ENCODE measurements at places on chromosomes 16 and 17.

DNA sequence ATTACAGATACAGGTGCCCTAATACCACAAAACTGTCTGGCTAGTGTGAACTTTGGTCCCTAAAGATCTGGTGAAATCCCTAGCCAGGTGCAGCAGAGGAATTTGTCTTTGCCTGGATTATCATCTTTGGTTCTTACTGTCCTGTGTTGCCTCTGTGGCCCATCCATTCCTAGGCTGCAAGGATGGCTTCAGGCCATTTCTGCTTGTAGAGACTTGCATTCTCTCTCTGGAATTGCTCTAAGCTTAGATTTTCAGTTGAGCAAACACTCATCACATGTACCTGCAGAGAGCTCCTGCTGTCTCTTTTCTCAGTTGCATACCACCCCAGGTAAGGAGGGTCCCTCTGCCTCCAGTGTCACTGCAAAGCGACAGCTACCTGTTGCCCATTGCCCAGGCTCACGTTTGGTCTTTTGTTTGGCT lies 114.9 kb downstream of the PRKCA start:
- DNase-seq, result no peak

GRCh38 chr16:71428883-71429282 lies 13.0 kb downstream of the TLE7 start:
- no peak for DNase-seq

DNA sequence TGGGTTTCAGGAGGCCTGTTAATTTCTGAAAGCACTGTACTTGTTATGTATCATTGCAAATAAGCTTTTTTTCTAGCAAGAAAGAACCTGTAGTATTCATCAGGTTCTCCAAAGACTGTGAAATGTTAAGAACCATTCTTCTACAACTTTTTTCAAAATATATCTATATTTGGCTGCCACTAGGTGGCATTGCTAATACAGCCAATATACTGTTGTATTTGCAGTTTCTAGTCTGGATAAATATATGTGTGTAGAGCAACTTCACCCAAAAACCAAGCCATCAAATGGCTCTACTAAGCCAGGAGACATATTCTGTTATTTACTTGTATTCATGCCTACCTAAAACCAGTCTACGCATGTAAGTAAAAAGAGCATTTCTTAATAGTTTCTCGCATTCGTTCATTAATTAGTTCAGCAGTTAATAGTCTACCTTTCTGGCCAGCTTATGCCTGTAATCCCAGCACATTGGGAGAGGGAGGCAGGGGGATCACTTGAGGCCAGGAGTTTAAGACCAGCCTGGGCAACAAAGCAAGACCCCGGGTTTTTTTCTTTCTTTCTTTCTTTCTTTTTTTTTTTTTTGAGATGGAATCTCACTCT lies 39.5 kb downstream of the VMP1 start:
- DNase-seq, result no peak

DNA sequence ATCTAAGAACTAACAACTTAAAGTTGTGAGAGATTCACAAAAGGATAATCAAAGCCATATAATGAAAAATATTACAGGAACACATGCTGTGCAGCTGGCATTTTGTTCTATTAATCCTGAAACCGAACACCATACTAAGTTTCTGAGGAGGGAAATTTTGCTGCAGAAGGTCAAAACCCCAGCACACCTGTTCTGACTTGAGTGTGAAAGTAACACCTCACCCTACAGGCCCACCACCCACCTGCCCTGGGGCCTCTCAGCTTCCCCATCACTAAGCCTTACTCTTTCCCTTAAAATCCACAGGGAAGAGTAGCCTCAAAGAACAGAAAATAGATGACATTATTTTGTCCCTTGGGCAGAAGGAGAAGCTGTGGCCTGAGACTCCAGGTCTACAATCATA lies 44.8 kb downstream of the STAT5A start:
- no peak for DNase-seq

DNA sequence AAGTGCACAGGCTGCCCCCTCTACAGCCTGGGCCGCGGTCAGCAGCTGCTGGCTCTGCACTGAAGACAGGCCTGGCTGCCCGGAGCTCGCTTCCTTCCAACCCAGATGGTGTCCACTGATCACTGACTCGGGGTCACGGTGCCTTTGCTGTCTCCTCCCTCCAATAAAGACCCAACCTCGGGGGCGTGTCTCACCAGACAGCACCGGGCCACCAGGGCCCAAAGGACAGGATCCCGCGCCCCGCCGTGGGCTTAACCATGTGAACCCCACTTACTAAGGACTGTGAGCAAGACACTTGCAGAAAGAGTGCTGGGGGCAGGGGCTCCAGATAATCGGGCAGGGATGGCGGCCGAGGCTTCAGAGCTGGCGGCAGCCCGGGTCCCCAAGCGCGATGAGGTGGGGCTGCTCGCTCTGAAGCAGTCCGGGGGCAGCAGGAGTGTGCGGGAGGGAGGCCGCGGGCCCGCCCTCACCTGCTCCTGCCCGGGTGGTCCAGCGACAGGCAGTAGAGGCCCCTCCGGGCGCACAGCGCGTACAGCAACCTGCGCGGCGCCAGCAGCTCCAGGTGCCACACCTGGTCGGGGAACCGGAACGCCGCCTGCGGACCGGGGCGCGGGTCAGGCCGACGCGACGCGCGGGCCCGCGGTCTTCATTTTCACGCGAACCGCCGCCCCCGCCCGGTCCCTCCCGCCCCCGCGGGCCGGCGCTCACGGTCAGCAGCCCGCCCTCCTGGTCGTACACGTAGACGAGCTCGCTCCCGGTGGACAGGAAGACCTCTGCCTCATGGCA lies 502 bp downstream of the FAAP100 start:
- no peak for DNase-seq

- DNase-seq, result no peak
These were observed 8.2 kb downstream of the USP22 start for GRCh38 chr17:21034340-21035235.

- DNase-seq, result no peak
These were observed 4.6 kb downstream of the RPH3AL start for GRCh38 chr17:348012-348411.

- no peak for DNase-seq
These were observed 83.2 kb downstream of the C16orf78 start for GRCh38 chr16:49456763-49457162.

DNA sequence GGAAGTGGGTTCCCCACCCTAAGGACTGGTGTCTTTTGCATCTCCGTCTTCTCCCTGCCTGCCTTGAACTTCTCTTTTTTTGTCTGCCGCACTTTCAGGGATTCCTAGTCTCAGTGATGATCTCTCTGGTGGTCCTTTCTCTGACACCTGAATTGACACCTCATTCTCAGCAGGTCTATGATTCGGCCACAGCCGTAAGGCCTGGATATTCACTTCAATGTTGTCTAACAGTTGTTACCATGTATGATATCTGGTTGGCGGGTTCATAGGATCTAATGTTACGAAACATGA lies 25.1 kb upstream of the SLC47A1 start:
- no peak for DNase-seq

All from stimulated activated CD4-positive, alpha-beta T cell treated with anti-CD3 and anti-CD28 coated beads, Interleukin-12 subunit alpha, Interleukin-12 subunit beta, amount 100 ng/mL, for 24 hours (primary cell).